ENCODE measurements at places on chromosomes 11 and 22. TPM values are rescaled to one million over a fixed set of nuclear protein-coding genes. Genes with fewer than 3 reads are reported as not detected.

- no peak for DNase-seq
These were observed 50.2 kb downstream of the MCAM start for GRCh38 chr11:119266517-119267255.

DNA sequence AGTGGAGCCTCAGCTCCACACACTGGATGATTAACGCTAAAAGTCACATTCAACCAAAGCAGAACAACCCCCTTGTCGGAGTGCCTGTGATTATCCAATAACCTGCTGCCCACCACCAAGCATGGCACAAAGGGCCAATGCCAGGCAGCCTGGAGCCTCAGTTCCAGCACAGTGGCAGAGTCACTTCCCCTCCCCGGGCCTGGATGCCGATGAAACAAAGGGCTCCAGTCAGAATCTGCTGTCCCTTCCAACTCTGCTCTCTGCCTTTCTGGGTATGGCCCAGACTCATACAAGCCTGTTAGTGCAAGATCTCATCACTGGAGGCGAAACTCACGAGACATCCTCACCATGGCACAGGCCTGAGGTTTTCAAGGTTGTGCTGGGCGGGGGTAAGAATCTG, 52.1 kb downstream of the CLTCL1 start:
- DNase-seq: no peak

MS4A14 gene
- total RNA-seq: not detected

PLEKHB1 gene
- total RNA-seq: 10.3 TPM

GRCh38 chr11:22903782-22904181, 43.5 kb upstream of the CCDC179 start:
- DNase-seq: no peak

OR52A5 gene
- total RNA-seq: not detected

GRCh38 chr11:124384399-124384798, at the start of gene OR8B2:
TSS of gene OR8B2 (minus strand) at chr11:124384499. CDS start at chr11:124383343, 1,156 bp downstream.
- DNase-seq: no peak

- no peak for DNase-seq
These were observed 1080.8 kb upstream of the TENM4 start for GRCh38 chr11:80521592-80521991.

DNA sequence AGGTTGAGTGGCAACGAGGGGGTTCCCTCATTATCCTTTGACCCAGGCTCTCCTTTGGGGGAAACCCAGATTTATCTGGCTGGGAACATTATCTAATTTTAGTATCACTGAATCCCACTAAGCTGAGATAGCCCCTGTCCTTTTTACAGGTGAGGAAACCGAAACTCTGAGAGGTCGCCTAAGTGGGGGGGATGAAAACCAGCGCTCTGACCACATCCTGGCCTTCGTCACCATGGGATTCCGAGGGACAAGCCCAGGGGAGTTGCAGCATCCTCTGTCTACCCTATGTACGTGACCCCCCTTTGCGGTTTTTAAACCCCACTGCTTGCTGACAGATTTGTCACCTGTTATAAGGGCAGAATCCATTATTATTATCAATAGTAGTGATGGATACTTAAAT, 61.0 kb downstream of the ISX start:
- no peak for DNase-seq

- DNase-seq: no peak
These were observed 15.1 kb downstream of the SCGB1A1 start for GRCh38 chr11:62433904-62434276.

OR10A2 gene
- not detected for total RNA-seq

DNA sequence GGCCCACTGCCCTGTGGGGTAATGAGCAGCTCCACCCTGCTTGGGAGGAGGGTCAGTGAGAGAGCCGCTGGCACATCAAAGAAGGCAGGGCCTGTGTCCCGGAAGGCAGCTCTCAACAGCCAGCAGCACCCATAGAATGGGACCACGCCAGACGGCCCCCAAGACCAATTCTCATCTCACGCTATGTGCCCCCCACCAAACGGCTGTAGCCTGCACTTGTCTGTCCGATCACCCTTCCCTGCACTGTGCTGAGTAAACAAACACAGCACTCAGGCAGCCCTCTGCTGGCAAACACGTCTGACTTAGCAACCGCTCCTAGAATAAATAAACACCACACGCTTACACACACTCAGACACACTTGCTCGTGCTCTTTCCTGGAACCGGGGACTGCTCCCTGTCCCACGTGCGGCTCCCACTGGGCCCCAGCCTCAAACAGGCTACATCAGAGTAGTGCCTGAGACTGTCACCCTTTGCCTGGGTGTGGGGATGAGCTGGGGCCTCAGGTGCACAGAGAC, 53.2 kb upstream of the CDON start:
- no peak for DNase-seq

CARD10 gene
- total RNA-seq: 0.29 TPM

DNA sequence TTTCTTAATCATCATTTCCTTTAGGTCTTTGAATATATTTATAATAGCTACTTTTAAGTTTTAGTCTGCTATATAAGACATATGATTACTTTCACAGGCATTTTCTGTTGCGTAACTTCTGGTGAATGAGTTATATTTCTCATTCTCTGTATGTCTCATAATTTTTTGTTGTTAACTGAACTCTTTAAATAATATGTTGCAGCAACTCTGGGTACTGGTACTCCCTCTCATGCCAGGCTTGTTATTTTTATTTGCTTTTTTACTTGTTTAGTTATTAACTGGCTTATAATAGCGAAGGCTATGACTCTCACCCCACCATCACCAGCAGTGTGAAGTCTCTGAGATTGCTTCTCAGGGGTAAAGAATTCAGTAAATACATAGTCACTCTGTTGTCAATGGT, 524.2 kb upstream of the CHORDC1 start:
- no peak for DNase-seq

CREB3L1 gene
- not detected for total RNA-seq

GRCh38 chr22:44440224-44441160, 57.5 kb downstream of the RTL6 start:
- DNase-seq: no peak

- no peak for DNase-seq
These were observed 27.2 kb downstream of the ACAT1 start for GRCh38 chr11:108148556-108148955.

GAB4 gene
- total RNA-seq: not detected

Measured in CD8-positive, alpha-beta memory T cell (primary cell).